ENCODE measurements at places on chromosomes 11 and 22. TPM values are rescaled to one million over a fixed set of nuclear protein-coding genes. Genes with fewer than 3 reads are reported as not detected.

The OR8G5 gene
- total RNA-seq = not detected

The FBLN1 gene
- 23.4 TPM for total RNA-seq

The MEI1 gene
- 0.64 TPM for total RNA-seq

The FAM227A gene
- 3.9 TPM for total RNA-seq

The PKP3 gene
- 157 TPM for total RNA-seq

The SPDYC gene
- 1.2 TPM for total RNA-seq

The KDM4E gene
- not detected for total RNA-seq

The BACE1 gene
- 8.5 TPM for total RNA-seq

The NTM gene
- total RNA-seq = not detected

The RAG2 gene
- not detected for total RNA-seq

The ZNF280B gene
- 5.5 TPM for total RNA-seq

The BDNF gene
- 22.0 TPM for total RNA-seq

The SLC22A9 gene
- total RNA-seq = not detected

The NXPE1 gene
- not detected for total RNA-seq

The PLAAT4 gene
- total RNA-seq = 0.52 TPM

The OR52A1 gene
- not detected for total RNA-seq

The MPPED1 gene
- total RNA-seq = not detected

The GSTT2 gene
- 5.1 TPM for total RNA-seq

The MYRF gene
- total RNA-seq = 52.3 TPM

The NLRP14 gene
- 0.49 TPM for total RNA-seq

The POTEH gene
- total RNA-seq = not detected

The SIAE gene
- total RNA-seq = 39.2 TPM

The TNNT3 gene
- total RNA-seq = 0.71 TPM

The POU2AF3 gene
- not detected for total RNA-seq

The SUSD2 gene
- 6.6 TPM for total RNA-seq

The INPP5J gene
- 8.9 TPM for total RNA-seq

The FOLR3 gene
- total RNA-seq = not detected

The LRRC74B gene
- not detected for total RNA-seq

The MYBPC3 gene
- total RNA-seq = 0.25 TPM

The PRODH gene
- total RNA-seq = 3.2 TPM

The PTGDR2 gene
- 0.12 TPM for total RNA-seq

The PRG3 gene
- total RNA-seq = not detected

The B4GALNT4 gene
- 54.3 TPM for total RNA-seq

The CDCA5 gene
- 72.1 TPM for total RNA-seq

The FIBP gene
- 96.0 TPM for total RNA-seq

The XKR3 gene
- not detected for total RNA-seq

The LRRC10B gene
- not detected for total RNA-seq

The CSNK2A3 gene
- total RNA-seq = 2.0 TPM

The CABP4 gene
- total RNA-seq = not detected

The TSGA10IP gene
- not detected for total RNA-seq

Measured in HCT116 (cell line).